ENCODE measurements at places on chromosomes 3 and 15. TPM values are rescaled to one million over a fixed set of nuclear protein-coding genes. Genes with fewer than 3 reads are reported as not detected.

RETNLB gene
- total RNA-seq, result not detected

PLA2G4D gene
- total RNA-seq, result not detected

SAXO2 gene
- 0.49 TPM for total RNA-seq

SERPINI2 gene
- total RNA-seq, result not detected

LINGO1 gene
- total RNA-seq, result not detected

TMC3 gene
- total RNA-seq, result not detected

ZNF860 gene
- total RNA-seq, result 2.5 TPM

IL5RA gene
- not detected for total RNA-seq

GOLGA6L7 gene
- total RNA-seq, result not detected

ARGFX gene
- total RNA-seq, result not detected

NANOGP8 gene
- not detected for total RNA-seq

CD276 gene
- 82.4 TPM for total RNA-seq

GOLGA6D gene
- not detected for total RNA-seq

TRPM1 gene
- 0.07 TPM for total RNA-seq

THSD4 gene
- total RNA-seq, result 12.4 TPM

PRSS50 gene
- not detected for total RNA-seq

PFN2 gene
- 109 TPM for total RNA-seq

DPPA2 gene
- total RNA-seq, result not detected

SPG21 gene
- total RNA-seq, result 91.5 TPM

FBXW12 gene
- total RNA-seq, result not detected

OSBPL10 gene
- total RNA-seq, result 19.3 TPM

ERICH6 gene
- total RNA-seq, result not detected

C2CD4B gene
- total RNA-seq, result not detected

SCN11A gene
- total RNA-seq, result not detected

TLR9 gene
- total RNA-seq, result 0.07 TPM

LXN gene
- total RNA-seq, result 3.6 TPM
